CD8-positive, alpha-beta T cell (primary cell): ENCODE measurements at places on chromosomes 7 and 10.

GRCh38 chr7:69130396-69130795 is 467.9 kb upstream of the AUTS2 start:
- DNase-seq = no peak

GRCh38 chr10:103231047-103231551 is 14.6 kb upstream of the RPEL1 start:
- DNase-seq = no peak

GRCh38 chr10:89242840-89243568 is 8.6 kb downstream of the LIPA start:
- DNase-seq = no peak

- no peak for DNase-seq
Observed at GRCh38 chr7:53596230-53596629, 560.8 kb downstream of the POM121L12 start.

- no peak for DNase-seq
Observed at GRCh38 chr7:127822822-127823508, 171.0 kb downstream of the SND1 start.

- DNase-seq = no peak
Observed at GRCh38 chr7:85328456-85328998, 141.7 kb upstream of the SEMA3D start.
